Stimulated activated effector memory CD8-positive, alpha-beta T cell treated with anti-CD3 and anti-CD28 coated beads, Interleukin-12 subunit alpha, Interleukin-12 subunit beta, amount 100 ng/mL, for 72 hours (primary cell): ENCODE measurements at places on chromosomes 7 and 10.

- no peak for DNase-seq
Measured at GRCh38 chr7:48175019-48175418, 3.8 kb downstream of the ABCA13 start.

DNA sequence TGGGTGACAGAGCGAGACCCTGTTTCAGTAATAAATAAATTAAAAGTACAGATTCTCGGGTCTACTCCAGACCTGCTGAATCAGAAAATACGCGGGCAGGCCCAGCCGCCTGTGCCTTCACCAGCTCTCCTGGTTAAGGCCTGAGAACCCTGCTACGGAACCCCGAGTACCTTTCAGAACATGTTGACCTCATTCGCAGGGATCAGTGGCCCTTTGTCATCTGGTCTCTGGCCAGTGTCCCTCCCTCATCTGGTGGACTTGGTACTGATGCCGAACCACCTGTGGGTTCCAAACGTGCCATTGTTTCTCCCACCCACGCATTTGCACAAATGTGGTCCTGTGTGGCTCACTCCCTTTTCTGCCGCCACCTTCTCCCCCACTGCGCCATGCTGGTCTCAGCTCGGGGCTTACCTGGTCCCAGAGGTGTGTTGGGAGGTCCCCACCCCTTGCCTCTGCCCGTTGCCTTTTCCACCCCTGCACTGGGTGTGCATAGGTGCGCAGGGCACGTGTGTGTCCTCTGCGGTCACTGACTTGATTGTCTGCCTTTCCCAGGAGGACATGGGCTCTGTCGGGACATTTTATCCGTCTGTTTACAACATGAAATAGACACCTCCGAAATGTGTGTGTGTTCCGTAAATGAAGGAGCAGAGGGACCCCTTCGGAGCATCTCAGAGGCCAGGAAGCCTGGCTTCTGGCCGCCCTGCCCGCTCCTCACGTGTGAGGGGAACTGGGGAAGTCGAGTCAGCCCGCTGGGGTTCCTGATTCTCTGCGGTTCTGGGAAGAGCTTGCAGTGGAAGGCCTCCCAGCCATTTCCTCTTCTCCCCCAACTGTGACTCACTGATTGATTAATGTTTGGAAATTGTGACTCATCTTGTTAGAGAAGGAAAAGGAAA, 135.2 kb downstream of the CUX1 start:
- no peak for DNase-seq

DNA sequence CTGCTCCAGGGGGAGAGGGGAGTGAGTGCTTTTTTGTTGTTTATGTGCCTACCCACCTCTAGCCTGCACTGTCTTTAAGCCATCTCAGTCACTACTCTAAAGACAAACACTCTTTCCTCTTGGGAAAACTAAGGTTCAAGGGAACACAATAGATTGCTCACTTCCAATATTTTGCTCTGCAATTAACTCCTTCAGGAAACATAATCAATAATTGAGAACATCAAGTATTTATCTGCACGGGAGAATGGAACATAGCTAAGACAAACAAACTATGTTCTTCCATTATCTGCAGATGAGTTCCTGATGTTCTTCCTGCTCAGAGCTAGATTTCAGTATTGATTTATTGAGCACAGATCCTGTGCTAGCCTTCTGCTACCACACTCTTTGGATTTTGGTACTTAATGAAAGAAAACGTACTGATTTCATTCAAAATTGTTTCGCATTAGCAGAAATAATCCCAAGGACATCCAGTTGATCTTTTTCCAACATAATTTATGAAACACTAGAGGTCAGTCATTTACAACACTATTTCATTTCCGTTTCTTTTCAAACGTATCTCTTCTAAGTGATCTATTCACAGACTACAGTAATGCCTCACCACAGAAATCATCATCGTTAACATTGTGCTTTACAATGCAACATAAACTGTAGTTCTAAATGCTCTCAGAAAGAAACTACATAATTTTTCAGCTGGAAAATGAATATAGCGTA, 8.3 kb downstream of the NEBL start:
- no peak for DNase-seq

DNA sequence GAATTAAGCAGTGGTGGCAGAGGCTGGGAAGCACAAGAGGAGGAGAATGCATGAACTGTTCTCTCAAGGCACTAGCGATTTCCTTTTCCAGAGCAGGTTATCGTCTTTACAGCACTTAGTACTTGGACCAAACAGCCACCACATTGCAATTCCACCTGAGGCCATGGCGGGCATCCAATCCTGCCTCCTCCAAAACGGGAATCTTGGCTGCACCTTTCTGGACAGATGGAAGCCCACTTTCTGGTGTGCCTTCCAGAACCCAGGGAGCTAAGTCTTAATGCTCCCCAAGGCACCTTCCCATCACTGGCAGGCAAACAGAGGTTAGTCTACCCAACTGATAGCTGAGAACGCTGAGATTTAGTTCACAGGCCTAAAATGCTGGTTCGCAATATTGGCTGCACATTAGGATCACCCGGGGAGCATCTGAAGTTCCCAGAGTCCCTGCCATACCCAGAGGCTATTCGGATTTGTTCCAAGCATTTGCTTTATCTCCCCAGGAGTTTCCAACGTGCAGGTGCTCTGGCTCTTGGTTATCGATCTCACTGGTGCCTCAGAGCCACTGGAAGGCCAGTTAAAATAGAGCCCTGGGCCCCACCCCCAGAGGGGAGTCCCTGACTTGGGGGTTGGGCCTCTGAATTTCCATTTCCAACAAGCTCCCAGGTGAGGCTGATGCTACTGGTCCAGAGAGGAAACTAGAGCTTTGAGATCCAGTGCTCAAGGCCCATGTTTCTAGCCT, 62.2 kb downstream of the KCNMA1 start:
- no peak for DNase-seq

GRCh38 chr10:16437540-16437894, 707 bp downstream of the PTER start:
- DNase-seq = no peak

- no peak for DNase-seq
Measured at GRCh38 chr10:32692174-32692573, 246.2 kb downstream of the CCDC7 start.

DNA sequence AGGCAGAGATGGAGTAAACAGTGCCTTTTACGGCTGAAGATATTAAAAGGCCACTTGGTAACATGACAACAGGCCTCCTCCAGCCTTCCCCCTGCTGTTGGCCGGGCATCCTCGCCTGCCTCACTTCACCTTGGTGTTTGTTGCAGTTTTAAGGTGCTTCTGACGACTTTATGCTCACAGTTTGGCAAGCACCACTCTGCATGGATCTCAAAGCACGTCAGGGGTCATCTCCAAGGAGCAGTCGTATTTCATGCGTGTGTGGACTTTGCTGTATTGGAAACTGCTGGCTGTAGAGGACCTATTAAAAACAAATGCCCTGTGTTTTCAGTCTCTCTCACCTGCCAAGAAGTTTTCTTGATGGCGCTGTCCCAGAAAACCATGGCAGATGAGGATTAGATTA, 483.1 kb downstream of the RPS24 start:
- DNase-seq = no peak

DNA sequence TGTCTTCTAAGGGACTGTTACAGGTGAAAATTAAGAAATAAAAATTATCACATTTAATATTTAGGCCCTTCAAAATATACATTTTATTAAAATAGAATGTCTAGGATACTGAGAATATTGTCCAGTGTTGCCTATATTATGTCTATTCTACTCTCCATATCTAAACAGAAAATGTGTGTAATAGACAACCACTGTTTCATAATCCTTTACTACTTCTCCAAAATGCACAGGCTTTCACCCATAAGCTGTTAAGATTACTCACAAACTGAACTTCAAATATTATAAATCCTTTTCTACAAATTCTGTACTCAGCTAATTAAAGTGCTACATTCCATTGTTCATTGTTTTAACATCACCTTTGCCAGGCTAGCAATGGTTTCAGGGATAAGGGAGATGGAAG, 56.7 kb upstream of the TFEC start:
- DNase-seq = no peak

DNA sequence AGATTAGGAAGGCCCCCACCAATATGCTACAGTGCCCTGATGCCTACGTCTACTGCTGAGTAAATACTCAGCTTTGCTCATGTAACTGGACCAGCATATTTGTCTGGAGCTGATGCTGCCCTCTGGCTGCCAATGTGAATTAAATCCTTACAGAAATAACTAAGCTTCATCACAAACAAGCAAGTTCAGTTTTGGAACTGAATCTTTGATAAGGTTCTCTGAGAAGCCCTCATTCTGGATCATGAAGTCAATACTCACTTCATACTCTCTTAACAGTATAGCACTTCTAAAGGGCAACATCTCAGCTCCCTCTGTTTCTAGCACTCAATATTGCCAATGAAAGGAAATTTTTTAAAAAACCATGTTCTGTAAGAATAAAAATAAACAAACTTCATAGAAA, 246.7 kb downstream of the ETV1 start:
- no peak for DNase-seq

DNA sequence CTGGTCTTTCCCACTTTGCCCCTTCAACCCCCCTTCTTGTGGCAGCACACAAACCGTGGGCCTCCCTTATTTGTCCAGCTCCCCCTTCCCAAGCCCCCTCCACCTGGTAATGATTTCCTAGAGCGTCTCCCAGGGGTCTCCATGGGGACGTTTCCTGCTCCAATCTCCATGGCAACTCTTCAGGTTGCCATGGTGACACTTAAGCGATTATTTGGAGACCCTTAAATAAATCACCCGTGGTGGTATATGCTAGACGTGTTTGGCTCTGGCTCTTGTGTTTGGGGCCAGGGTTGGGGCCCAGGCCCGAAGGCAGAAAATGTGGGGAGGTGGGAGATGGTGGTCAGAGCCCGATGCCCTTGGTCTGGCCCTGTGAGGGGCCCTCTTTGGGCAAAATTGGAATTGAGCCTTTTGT, 41.1 kb upstream of the DLG5 start:
- DNase-seq = no peak

DNA sequence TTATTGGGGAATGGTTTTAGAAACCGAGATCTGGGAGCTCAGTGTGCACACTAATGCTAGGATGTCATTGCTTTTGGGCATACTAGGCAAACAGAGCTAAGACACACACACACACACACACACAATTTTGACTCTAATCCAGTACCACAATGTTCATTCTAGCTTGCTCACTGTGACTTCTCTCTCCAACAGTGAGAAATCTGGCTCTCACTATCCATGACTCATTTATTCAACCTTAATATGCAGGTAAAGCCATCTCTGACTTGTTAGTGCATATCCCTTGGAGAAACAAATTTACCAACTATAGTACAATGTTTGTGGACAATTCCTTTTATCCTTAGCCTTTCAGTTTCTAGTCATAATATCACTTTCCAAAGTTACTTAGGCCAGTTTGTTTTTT, 5.9 kb upstream of the BMS1 start:
- no peak for DNase-seq

DNA sequence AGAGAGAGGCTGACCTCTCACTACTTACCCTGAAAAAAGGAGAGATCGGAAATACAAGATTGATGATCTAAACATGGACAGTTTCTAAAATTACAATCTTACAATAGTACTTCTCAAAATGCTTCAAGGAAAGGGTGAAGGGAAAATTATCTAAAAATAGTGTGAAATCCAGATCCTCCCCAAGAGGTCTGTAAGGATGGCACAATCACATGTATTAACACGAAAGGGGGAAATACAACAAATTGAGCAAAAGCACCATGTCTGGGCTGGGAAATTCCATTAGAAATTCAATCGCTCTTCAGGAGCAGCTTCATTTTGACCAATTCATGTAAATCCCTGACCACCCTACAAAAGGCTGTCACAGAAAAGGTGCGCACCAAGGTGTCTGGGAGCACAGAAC, 67.0 kb downstream of the PKD1L1 start:
- DNase-seq = no peak

DNA sequence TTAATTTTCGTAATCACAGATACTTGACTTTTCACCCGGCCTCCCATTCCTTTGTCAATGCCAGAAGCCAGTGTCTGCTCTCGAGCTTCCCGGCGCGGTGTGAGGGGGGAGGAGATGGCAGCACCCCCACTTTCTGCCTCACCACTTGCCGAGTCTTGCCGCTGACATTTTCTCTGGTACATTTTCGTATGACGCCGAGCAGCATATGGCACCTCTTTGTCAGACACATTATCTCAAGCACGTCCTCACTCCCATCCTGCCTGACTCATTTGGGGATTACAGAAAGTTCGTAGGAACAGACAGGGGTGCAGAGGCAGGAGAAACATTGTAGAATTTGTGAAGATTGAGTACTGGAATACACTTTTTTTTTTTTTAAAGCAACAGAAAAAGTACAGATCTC, 60.8 kb upstream of the SORCS3 start:
- DNase-seq = peak; percentile 35

DNA sequence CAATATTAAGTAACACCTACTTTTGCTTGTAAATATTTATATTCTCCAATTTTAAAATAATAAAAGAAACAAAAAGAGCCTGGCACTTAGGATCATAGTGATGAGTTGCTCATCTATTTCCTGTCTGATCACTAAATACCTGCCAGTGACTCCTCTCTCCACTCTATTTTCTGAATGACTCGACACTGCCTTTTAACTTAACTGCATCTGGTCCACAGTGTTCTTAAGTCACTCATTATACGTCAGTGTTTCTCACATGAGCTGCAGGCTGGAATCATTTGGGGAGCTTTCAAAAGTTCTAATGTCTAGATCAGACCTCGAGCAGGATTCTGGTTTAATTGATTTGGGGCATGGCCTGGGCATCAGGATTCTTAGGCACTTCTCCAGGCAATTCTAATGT, 78.0 kb upstream of the AGBL3 start:
- DNase-seq = no peak

DNA sequence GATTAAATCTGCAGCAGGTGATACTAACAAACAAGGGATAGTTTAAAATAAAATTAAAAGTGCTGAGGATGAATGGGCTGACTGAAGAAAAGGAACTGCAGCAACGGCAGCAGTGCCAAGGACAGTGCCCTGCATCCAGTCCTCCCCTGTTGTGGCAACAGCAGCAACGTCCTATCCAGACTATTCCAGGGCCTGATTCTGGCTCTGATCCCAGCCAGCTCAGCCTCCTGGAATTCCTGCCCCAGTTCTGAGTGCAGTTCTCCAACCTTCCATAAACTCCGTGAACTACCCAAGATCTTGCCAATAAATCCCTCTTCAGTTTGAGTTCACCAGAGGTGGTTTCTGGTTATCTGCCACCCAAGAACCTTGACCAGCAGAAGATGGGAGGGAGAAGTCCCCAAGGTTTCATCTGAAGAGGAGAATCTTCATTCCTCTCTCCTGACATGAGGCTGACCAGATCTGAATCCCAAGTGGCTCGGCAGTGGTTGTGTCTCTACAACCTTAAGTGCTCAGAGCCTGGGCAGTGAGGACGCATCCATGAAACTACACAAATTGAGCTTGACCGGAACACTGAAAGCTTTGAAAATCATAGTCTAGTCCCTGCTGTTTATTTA, 115.8 kb downstream of the SORBS1 start:
- DNase-seq = no peak
